ENCODE measurements at places on chromosomes 13 and 19. TPM values are rescaled to one million over a fixed set of nuclear protein-coding genes. Genes with fewer than 3 reads are reported as not detected.

PEAK3 gene
- not detected for total RNA-seq

KDELR1 gene
- total RNA-seq, result 83.7 TPM

SLC6A16 gene
- not detected for total RNA-seq

DNA sequence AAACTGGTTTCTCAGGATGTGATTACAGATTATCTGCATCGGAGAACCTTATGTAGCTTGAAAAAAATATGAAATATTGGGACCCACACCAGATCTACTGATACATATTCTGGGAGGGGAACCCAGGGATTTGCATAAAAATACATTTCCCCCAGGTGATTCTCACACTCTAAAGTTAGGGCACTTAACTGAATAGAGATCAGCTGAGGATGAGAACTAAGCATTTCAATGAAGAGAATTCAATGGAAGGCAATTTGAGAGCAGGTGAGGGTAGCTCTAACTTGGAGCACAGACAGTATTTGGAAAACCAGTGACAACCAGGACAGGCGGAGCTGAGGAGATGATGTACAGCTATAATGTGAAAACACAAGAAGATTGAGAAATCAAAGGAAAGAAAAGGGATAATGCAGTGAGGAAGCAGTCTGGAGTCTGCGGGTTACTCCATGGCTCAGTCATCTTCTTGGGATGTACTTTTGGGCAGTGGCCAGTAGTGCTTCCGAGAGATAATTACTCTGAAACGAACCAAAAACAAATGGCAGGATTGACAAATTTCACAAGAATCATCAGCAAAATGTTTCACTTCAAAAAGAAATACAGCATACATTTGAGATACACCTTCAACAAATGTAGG is 6.1 kb upstream of the OXGR1 start:
- no peak for DNase-seq

- DNase-seq, result no peak
Measured at GRCh38 chr13:45325806-45326205, 15.2 kb downstream of the TPT1 start.

DNA sequence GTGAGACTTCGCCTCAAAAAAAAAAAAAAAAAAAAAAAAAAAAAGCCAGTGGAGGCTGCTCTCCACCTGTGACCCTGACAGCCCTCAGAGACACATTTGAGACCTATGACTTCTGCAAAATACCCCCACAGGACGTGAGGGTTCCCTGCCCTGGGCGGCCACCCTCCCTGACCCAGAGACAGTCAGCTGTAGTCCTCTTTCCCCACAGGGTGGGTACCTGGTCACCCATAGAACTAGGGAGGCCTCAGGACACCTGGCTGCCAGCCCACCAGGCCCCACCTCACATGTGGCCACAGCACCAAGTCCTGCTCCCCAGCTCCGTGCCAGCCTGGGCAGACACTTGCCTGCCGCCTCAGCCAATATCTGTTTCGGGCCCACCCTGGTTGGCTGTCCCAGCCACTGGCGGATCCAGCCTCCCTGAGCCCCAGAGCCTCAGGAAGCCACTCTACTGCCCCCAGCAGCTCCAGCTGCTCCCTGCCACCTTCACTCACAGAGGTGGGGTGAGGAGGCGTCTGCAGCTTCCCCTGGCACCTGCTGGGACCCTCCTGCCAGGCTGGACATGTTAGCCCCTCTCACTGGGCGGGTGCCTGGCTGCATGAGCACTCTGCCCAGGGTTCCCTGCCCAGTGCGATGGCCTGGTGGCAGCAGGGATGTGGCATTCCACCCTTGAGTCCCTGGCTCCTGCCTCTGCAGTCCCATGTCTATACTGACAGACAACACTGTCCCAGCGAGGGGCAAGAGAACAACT is 6.9 kb downstream of the MKNK2 start:
- DNase-seq, result peak; percentile 72

GRCh38 chr13:113489549-113490495 is 689 bp downstream of the DCUN1D2 start:
- no peak for DNase-seq

CALR3 gene
- not detected for total RNA-seq

- DNase-seq, result no peak
Measured at GRCh38 chr19:8357007-8357521, 6.9 kb upstream of the ANGPTL4 start.

Measured in suprapubic skin (tissue), 4 donors.